HepG2 (cell line): ENCODE measurements at places on chromosomes 7 and 10. TPM values are rescaled to one million over a fixed set of nuclear protein-coding genes. Genes with fewer than 3 reads are reported as not detected.
A peak's percentile ranks its signal among the peaks of the same experiment; 100 is the strongest.

The CFAP58 gene
- 0.03 TPM in 2 replicates for polyA plus RNA-seq

GRCh38 chr10:43906490-43906889, 257.8 kb upstream of the ZNF32 start:
- no peak overlapping the region for H3K4me3 ChIP-seq
- no peak overlapping the region for H3K27ac ChIP-seq
- H3K4me1 ChIP-seq: peaks cover 24% of the 10 kb centered on the region
- no peaks in the 10 kb centered on the region for H3K36me3 ChIP-seq
- no peak for DNase-seq

The HTRA1 gene
- 0.11 and 0.18 TPM in 2 replicates for polyA plus RNA-seq

- H3K27me3 ChIP-seq: no peaks in the 10 kb centered on the region
- no peak overlapping the region for H3K27ac ChIP-seq
- no peaks in the 10 kb centered on the region for H3K36me3 ChIP-seq
- no peak for DNase-seq
These were observed 303.5 kb downstream of the PTPRN2 start for GRCh38 chr7:158284121-158284520.

- H3K4me3 ChIP-seq: no peak overlapping the region
- H3K36me3 ChIP-seq: no peaks in the 10 kb centered on the region
- no peak overlapping the region for H3K27ac ChIP-seq
- H3K4me1 ChIP-seq: no peaks in the 10 kb centered on the region
These were observed 221.4 kb upstream of the NFE2L3 start for GRCh38 chr7:25930492-25931048.

DNA sequence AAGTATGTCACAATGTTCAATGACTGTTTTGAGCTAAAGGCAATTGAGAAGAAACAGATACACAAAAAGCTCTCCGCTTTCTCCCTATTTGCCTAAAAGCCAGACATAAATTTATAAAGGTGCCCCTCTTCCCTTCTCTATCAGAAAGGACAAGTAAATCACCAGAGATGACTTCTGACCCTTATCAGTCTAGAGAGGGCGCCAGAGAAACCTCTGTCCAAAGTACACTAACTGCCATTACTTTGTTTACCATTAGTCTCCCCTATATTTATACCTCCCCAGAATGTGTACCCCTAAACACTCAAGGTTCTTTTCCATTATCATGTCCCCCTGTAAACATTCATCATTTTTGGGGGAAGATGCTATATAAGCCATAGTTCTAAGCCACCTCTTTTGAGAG, 49.3 kb downstream of the TPK1 start:
- no peak for DNase-seq
- no peak overlapping the region for H3K27ac ChIP-seq
- H3K4me1 ChIP-seq: no peaks in the 10 kb centered on the region
- no peaks in the 10 kb centered on the region for H3K36me3 ChIP-seq
- no peak overlapping the region for H3K4me3 ChIP-seq

GRCh38 chr7:139797607-139798006, 19.8 kb upstream of the HIPK2 start:
- no peaks in the 10 kb centered on the region for H3K27me3 ChIP-seq
- no peak overlapping the region for H3K27ac ChIP-seq

GRCh38 chr7:55489552-55489951, 82.8 kb downstream of the VOPP1 start:
- H3K4me1 ChIP-seq: no peaks in the 10 kb centered on the region
- no peak for DNase-seq
- no peak overlapping the region for H3K4me3 ChIP-seq
- peaks cover 46% of the 10 kb centered on the region for H3K36me3 ChIP-seq
- H3K27me3 ChIP-seq: no peaks in the 10 kb centered on the region

GRCh38 chr10:49396666-49396999, 744 bp upstream of the DRGX start:
- no peak for DNase-seq
- no peaks in the 10 kb centered on the region for H3K4me1 ChIP-seq
- no peak overlapping the region for H3K27ac ChIP-seq
- H3K27me3 ChIP-seq: peaks cover 69% of the 10 kb centered on the region
- no peaks in the 10 kb centered on the region for H3K36me3 ChIP-seq

DNA sequence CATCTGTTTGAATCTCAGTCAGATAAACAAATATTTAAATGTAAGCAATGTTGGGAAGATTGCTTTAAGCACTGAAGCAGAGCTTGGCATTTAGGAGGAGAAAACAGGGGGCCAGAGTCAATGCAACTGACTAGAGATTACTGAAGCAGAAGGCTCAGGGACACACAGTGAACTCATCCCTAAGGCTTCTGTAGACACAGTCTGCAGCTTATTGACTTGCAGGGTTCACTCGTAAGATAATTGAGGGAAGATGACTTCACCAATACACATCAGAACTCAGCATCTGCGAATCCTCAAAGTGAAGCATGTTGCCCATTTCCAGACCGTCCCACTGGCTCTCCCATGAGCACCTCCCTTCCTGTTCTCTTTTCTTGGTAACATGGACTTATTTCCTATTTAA, 363.4 kb upstream of the PFKP start:
- H3K27me3 ChIP-seq: no peaks in the 10 kb centered on the region; the same call in 1 of the 2 replicates
- H3K4me1 ChIP-seq: no peaks in the 10 kb centered on the region
- H3K4me3 ChIP-seq: no peak overlapping the region
- DNase-seq: no peak

DNA sequence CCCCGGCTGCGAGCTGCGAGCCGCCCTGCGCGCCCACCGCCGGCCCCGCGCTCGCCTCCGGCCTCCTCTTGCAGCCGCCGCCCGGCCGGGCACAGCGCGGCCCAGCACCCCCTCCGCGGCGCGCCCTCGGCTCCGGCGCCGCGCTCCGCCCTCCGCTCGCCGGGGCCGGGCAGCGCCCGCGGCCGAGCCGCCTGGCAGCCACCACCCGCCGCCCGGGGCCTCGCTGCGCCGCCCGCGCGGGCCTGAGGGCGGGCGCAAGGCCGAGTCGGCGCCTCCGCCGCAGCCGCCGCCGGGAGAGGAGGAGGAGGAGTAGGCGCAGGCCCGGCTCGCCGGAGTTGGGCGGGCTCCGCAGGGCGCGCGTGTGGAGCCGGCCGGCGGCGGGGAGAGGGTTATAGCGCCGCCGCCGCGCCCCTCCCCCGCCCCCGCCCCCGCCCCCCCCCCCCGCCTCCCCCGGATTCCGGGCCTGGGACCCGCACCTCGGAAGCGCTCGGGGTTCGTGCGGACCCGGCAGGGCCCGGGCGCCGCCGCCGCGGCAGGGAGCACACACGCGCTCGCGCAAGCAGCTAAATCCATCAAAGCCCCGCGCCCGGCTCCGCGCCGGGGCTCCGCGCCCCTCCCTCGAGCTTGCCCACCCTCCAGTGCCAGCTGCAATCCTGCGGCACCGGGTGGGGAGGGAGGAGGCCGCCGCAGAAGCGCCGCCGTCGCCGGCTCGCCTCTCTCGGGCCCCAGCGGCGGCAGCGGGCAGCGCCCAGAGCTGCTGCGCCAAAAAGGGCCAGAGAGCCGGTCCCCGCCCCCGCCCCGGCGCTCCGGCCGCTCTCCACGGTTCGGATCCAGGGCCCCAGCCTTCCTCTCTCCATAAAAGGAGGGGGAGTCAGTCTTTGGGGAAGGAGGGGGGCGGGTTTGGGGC, at the start of gene PDGFA:
PDGFA (minus strand) TSS at position 363 of the 907 bp plus-strand sequence. CDS start 845 bp downstream, outside the sequence.
- no peak within 1 kb of the TSS for H3K27ac ChIP-seq
- H3K4me1 ChIP-seq: peaks cover 9% of the 10 kb centered on the region; the same call in 1 of the 2 replicates
- peak within 1 kb of the TSS; percentile 59 for H3K4me3 ChIP-seq
- H3K36me3 ChIP-seq: no peaks in the 10 kb centered on the region

DNA sequence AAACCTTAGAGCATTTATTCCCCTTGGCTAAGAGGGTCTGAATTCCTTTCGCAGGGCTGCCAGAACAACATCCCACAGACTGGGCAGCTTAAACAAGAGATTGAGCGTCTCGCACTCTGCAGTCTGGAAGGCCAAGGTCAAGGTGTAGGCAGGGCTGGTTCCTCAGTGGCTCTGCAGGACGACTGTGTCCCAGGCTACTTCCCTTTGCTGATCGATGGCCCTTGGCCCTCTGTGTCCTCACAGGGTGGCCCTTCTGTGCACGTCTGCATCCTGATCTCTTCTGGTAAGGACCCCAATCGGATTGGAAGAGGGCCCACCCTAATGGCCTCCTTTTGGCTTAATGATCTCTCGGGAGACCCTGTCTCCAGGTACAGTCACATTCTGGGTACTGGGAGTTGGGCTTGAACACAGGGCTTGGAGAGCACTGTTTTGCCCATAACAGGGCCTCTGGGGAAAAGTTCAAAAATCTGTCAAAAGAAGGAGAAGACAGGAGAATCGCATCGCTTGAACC, 35.1 kb upstream of the DNAJB6 start:
- DNase-seq: no peak
- no peak overlapping the region for H3K4me3 ChIP-seq
- H3K27me3 ChIP-seq: peaks cover 16% of the 10 kb centered on the region; the same call in 1 of the 3 replicates
- H3K4me1 ChIP-seq: peaks cover 58% of the 10 kb centered on the region

The SNX10 gene
- polyA plus RNA-seq: 18.6 and 27.6 TPM in 2 replicates

GRCh38 chr7:9192969-9193368, 759.6 kb downstream of the NXPH1 start:
- H3K4me1 ChIP-seq: no peaks in the 10 kb centered on the region
- no peak overlapping the region for H3K27ac ChIP-seq
- DNase-seq: no peak
- no peaks in the 10 kb centered on the region for H3K27me3 ChIP-seq

The TFPI2 gene
- 0.10 and 0.16 TPM in 2 replicates for polyA plus RNA-seq

DNA sequence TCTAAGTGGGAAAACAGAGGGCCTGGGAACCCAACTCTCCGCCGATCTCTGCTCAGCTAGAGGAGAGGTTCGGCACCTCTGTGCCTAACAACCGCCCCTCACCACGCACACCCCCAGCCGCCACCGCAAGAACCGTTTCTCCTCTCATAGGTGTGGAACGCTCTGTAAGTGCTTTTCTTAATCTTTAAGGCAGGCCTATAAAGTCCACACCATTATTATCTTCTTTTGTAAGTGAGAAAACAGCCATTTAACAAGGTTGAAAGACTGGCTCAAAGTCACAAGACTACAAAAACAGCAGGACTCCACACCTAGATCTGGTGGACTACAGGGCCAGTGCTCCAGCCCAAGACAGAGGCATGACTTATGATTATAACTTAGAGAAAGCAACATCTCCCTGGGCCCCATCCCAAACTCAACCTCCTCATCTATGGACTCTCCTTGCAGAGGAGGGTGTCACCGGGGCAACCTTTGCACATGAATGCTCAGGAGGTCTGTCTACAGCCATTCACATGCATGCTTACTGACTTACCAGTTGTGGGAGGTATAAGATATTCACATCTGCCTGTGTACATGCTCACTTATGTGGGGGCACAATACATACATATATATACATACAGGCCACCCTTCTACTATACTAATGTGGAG, 7.9 kb upstream of the NKX2-3 start:
- H3K36me3 ChIP-seq: no peaks in the 10 kb centered on the region
- H3K4me3 ChIP-seq: no peak overlapping the region
- H3K27me3 ChIP-seq: peaks cover 12% of the 10 kb centered on the region
- peaks cover 39% of the 10 kb centered on the region for H3K4me1 ChIP-seq

The ACHE gene
- polyA plus RNA-seq: 0.40 and 0.99 TPM in 2 replicates

GRCh38 chr7:6612819-6613218, 2.6 kb upstream of the ZNF853 start:
- no peak overlapping the region for H3K4me3 ChIP-seq
- no peaks in the 10 kb centered on the region; the same call in 1 of the 2 replicates for H3K36me3 ChIP-seq
- H3K4me1 ChIP-seq: peaks cover 21% of the 10 kb centered on the region
- H3K27me3 ChIP-seq: no peaks in the 10 kb centered on the region; the same call in 2 of the 3 replicates
- no peak for DNase-seq
- no peak overlapping the region for H3K27ac ChIP-seq

DNA sequence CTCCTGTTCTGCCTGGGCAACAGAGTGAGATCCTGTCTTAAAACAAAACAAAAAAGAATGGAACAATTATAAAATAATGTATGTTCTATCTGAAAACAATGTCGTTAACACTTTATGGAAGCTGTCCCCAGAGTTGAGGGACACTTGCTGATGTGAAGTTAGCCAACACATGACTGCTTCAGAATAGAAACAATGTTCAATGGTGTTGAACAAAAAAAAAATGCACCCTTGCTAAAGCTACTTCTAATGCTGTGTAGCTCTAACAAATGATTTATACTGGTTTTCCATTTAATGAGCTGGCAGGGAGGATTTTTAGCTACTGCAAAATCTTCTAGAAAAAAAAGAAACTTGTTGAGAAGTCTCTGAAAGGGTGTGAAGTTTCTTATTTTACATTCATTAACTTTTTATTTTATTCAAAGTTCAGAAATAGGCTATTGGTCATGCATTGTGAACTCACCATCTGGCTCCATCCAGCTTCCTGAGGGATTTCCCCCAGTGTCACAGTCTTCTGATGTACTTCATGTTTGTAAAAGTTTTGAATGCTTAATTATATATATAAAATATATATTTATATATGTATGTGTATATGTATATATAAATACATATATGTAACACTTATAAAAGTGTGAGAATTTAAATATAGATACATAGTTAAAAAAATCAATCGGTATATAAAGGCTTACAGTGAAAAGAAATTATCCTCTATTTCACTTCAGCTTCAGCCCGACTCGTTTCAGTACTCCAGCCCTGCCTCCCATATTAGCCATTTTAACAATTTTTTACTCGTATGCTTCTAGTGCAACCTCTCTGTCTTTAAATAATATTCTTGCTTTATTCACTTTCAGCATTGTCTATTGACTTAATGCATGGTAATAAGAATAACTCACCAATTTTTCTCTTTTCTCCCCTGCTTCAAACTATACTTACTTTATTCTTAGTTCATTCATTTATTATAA, 35.0 kb downstream of the HDAC9 start:
- no peak overlapping the region for H3K27ac ChIP-seq
- no peaks in the 10 kb centered on the region for H3K27me3 ChIP-seq
- H3K4me1 ChIP-seq: no peaks in the 10 kb centered on the region

DNA sequence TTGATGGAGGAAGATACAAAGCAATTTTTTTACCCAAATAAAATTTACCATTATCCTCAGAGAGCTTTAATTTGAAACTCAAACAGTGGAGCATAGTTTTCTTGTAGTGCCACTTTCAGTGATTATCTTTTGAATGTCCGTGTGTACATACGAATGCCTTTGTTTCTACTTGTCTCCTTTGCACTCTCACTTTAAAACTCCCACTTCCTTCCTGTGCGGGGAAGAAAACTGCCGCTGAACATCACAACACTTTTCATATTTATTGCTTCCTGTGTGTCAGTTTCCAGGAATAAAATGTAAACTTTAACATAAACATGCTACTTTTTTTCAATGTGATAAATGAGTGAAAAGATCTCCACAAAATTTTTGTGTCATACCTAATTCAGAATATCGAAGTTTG, 102.4 kb downstream of the SEMA3A start:
- no peak for DNase-seq
- no peaks in the 10 kb centered on the region for H3K36me3 ChIP-seq
- H3K27me3 ChIP-seq: no peaks in the 10 kb centered on the region
- no peak overlapping the region for H3K4me3 ChIP-seq

GRCh38 chr7:14380881-14381280, 391.4 kb upstream of the ETV1 start:
- no peaks in the 10 kb centered on the region for H3K36me3 ChIP-seq
- H3K4me3 ChIP-seq: no peak overlapping the region
- no peaks in the 10 kb centered on the region for H3K27me3 ChIP-seq
- no peak overlapping the region for H3K27ac ChIP-seq
